ENCODE measurements at places on chromosomes 7 and 10.

- no peak for DNase-seq
Observed at GRCh38 chr7:80934321-80934720, 15.5 kb upstream of the SEMA3C start.

- no peak for DNase-seq
Observed at GRCh38 chr10:98568551-98568950, 121.8 kb upstream of the HPS1 start.

DNA sequence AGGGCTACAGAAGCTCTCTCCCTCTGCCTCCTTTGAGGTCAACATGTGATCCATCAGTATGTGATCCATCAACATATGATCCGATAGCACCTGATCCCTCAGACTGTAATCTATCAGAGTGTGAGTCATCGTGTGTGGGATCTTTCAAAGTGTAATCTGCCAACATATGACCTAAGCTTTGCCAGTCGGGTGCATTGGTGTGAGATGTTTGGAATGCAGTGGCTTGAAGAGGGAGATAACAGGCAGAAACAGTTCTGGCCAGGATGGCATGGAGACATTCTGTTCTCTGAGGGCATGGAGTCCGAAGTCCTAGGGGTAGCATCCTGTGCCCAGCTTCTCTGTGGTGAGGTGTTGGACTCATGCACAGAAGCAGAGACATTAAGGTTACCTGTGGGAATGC is 217.7 kb upstream of the ETV1 start:
- DNase-seq = no peak

GRCh38 chr7:27921081-27921836 is 181.3 kb downstream of the TAX1BP1 start:
- peak; percentile 40 for DNase-seq

GRCh38 chr10:106577266-106577665 is 587.2 kb downstream of the SORCS1 start:
- DNase-seq = no peak

- DNase-seq = no peak
Observed at GRCh38 chr7:120825152-120825551, 32.8 kb downstream of the TSPAN12 start.

DNA sequence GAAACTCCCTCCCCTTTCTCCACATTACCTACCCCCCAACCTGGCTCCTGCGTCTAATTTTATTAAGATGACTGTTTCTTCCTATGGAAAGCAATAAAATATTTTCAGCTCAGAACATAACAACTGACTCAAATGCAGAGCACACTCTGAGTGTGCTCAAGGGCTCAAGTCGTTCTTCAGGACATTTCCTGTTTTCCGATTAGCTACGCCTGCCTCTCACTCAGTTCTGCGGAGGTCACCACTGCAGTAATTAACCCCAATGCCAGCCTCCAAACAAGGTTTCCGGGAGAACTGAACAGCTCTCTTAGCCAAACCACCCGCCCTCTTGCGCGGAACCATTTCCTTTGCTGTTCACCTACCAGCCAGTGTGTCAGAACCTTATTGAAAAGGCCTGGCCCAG is 19.3 kb downstream of the MYOF start:
- no peak for DNase-seq

- no peak for DNase-seq
Observed at GRCh38 chr10:133114726-133115452, 27.2 kb downstream of the ADGRA1 start.

GRCh38 chr7:107441581-107442422 is 28.1 kb upstream of the GPR22 start:
- no peak for DNase-seq

DNA sequence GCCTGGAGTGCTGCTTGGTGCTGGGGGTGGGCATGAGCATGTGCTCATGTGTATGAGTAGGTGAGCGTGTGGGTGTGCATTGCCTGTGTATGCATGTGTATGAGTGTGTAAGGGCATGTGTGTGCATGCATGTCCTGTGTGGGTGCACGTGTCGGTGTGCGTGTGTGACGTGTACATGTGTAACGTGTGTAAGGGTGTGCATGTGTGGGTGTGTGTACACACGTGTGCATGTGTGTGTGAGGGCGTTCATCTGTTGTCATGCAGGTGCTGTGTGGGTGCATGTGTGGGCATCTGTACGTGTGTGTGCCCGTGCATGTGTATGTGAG is 30.3 kb downstream of the FAM20C start:
- DNase-seq = no peak

DNA sequence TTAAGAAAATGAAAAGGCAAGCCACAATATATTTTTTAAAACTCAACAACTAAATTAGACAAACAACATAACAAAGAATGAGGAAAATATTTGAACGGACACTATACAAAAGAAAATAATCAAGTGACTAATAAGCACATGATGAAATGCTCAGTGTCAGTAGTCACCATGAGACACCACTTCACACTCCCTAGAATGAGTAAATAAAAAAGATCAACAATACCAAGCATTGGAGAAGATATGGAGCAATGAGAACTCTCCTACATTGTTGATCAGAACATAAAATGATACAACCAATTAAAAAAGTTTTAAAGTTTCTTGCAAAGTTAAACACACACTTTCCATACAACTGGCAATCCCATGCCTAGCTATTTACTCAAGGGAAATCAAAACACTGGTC is 222.2 kb downstream of the C7orf25 start:
- no peak for DNase-seq

DNA sequence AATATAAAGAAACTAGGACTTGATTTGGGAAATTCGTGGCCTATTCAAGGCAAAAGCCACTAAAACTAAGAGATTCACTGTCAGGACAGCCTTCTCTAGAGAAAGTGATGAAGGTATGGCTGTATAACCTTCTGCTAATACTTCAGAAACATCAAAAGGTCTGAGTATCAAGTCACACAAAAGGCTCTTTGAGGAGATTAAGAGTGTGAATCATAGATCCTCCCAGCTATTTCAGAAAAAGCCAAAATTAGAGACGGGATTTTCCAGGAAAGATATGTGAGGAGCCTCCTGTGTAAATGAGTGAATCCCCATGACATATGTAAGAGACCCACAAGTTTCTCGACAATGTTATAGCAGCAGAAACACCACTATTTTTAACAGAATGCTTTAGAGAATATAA is 56.2 kb downstream of the UBE3C start:
- no peak for DNase-seq

- no peak for DNase-seq
Observed at GRCh38 chr10:35445150-35445884, 109.0 kb downstream of the CCNY start.

DNA sequence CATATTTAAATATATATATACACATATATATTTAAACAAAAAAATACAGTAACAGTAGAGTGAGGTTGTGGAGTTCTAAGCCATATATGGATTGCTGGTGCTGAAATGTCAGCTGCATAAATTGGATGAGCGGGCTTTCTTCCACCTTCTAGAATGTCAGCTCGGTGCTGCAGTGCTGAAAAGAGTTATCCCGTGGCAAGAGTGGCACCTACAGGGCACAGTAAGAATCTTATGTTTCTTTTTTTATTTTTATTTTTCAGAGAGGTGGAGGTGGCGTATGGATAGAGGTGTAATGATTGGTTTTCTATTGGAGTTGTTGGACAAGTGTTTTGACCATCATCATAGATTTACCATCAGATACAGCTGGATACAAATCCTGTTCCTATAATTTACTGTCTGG is 86.2 kb upstream of the DYNC1I1 start:
- no peak for DNase-seq

GRCh38 chr10:51643734-51644133 is 55.7 kb downstream of the CSTF2T start:
- no peak for DNase-seq

DNA sequence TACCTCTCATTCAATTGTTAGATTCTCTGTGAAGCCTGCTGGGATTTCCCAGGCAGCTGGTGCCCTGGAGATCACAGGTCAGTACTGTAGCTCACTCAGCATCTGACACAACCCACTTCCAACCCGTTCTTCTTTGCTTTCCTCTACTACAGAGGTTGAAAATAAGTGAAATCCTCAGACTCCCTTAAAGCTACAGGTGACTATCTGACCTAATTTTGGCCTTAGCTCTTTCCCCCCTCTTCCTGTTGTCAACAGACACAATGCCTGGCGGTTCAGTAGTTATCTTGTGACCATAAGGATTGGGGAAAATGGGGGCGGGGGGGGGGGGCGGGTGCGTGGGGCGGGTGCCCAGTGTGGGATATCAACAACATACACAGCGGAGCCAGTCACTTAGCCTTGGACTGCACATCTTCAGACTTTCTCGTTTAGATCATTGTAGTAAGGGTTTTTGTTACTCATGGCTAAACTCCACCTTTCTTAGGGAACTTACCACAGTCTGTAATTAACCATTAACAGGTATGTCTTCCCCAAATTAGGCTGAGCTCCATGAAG is 37.8 kb downstream of the MTPN start:
- DNase-seq = no peak

- DNase-seq = no peak
Observed at GRCh38 chr10:55747244-55747643, 613.8 kb downstream of the ZWINT start.
